Epithelial cell of alveolus of lung (primary cell): ENCODE measurements at places on chromosomes 6 and 20. TPM values are rescaled to one million over a fixed set of nuclear protein-coding genes. Genes with fewer than 3 reads are reported as not detected.

Gene TRIM15
- total RNA-seq = not detected in 2 replicates

Gene SLCO4A1
- not detected in 2 replicates for total RNA-seq

Gene FGD2
- not detected in 2 replicates for total RNA-seq

Gene HS3ST5
- under 0.01 TPM in 1 of 2 replicates, not detected in the other for total RNA-seq

Gene CD24
- 6.5 and 32.8 TPM in 2 replicates for total RNA-seq

Gene LST1
- 0.08 TPM in 1 of 2 replicates, not detected in the other for total RNA-seq

Gene NTSR1
- 0.39 TPM in 1 of 2 replicates, not detected in the other for total RNA-seq

Gene ZNF311
- 1.4 and 2.2 TPM in 2 replicates for total RNA-seq
